ENCODE measurements at places on chromosomes 1 and 21. TPM values are rescaled to one million over a fixed set of nuclear protein-coding genes. Genes with fewer than 3 reads are reported as not detected.

NMNAT2 gene
- 6.1 TPM for polyA plus RNA-seq

DNA sequence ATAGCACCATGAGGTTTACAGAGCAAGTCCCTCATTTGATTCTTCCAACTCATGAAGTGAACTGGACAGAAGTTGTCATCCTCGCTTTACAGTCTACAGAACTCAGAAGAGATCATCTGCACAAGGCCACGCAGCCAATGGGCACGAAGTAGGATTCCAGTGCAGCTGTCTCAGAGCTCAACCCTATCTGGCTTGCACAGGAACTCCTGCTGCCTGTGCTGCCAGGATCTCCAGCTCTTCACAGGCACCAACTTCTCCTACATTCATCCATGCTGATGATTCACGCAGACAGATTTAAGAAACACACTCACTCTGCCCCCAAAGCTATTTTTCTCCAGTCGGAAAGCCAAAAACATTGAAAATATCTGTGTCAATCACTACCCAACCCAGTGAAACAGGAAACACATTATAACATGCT lies 157.0 kb downstream of the RERE start:
- DNase-seq, result peak; percentile 74
- H3K36me3 ChIP-seq, result no peaks in the 10 kb centered on the region
- H3K4me3 ChIP-seq, result no peak overlapping the region
- H3K27ac ChIP-seq, result no peak overlapping the region
- H3K4me1 ChIP-seq, result peaks cover 31% of the 10 kb centered on the region
- no peaks in the 10 kb centered on the region for H3K27me3 ChIP-seq

- no peak overlapping the region for H3K27ac ChIP-seq
- H3K27me3 ChIP-seq, result no peaks in the 10 kb centered on the region
- DNase-seq, result no peak
Observed at GRCh38 chr1:198549866-198550265, 9.4 kb upstream of the ATP6V1G3 start.

DNA sequence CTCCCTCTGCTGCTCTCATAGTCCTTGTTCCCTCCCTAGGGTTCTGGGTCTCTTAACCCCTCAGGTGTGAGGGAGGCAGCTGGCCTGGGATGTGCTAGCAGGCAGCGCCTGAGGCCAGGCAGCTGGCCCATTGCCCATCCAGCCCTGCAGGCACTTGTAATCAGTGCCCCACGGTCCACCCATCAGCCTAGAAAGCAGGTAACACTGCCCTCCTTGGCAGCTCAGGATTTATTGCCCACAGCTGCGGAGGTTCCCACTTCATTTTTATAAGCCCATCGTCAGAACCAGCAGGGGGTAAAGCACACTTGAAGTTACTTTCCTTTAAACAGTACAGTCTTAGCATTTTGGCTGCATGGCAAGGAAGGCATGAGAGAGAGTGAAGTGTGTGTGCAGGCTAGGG lies 70.6 kb downstream of the TMEM53 start:
- no peak overlapping the region for H3K4me3 ChIP-seq
- no peaks in the 10 kb centered on the region for H3K36me3 ChIP-seq
- H3K27ac ChIP-seq, result no peak overlapping the region
- H3K27me3 ChIP-seq, result peaks cover 6% of the 10 kb centered on the region
- H3K4me1 ChIP-seq, result no peaks in the 10 kb centered on the region

ANGPTL1 gene
- 21.4 TPM for polyA plus RNA-seq

All from adrenal gland (tissue), 19 donors.